ENCODE measurements at places on chromosomes 3 and 15.

GRCh38 chr3:133938770-133939462 is 43.2 kb upstream of the RAB6B start:
- ATAC-seq, result no peak

GRCh38 chr3:71690341-71690841 is 34.8 kb downstream of the EIF4E3 start:
- ATAC-seq, result peak; percentile 63

GRCh38 chr3:120623727-120624093 is 27.6 kb downstream of the NDUFB4 start:
- no peak for ATAC-seq

- ATAC-seq, result no peak
These were observed 7.0 kb downstream of the B2M start for GRCh38 chr15:44718180-44718926.

DNA sequence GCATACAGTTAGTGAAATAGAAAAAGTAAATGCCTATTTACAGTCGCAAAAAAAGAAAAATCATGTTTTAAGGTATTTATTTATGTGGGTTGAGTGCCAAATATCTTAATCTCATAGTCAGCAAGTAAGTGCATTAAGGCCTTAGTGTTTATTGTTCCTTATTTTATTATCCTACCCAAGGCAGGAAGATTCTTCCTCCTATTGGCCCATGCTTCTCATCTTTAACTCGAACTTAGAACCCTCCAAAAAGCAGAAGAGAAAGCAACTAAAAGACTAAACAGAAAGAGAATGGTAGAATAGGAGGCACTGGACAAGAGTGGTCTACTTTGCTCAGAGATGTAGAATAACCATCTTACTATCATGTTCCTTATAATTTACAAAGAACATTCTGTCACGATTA is 7.5 kb downstream of the RFX7 start:
- no peak for ATAC-seq
